Stimulated activated CD4-positive, alpha-beta T cell treated with anti-CD3 and anti-CD28 coated beads, Interleukin-15, amount 100 ng/mL, for 1 hour (primary cell): ENCODE measurements at places on chromosomes 1 and 21.

- no peak for DNase-seq
Measured at GRCh38 chr1:160359559-160360226, 7.2 kb upstream of the NHLH1 start.

DNA sequence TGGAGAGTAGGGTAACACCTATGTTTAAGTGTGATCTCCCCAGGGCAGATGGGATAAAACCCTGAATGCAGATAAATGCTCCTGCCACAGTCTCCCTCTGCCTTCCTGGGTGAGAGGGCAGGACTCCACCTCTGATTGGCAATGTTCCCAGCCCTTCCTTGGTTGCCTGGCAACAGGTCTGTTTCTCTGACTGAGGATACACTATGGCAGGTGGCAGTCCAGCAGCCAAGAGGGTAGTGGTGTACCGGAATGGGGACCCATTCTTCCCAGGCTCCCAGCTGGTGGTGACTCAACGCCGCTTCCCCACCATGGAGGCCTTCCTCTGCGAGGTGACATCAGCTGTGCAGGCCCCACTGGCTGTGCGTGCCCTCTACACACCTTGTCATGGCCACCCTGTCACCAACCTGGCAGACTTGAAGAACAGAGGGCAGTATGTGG lies at the start of gene DCDC2B:
Gene DCDC2B (plus strand): TSS at position 199 of the 438 bp plus-strand sequence. CDS start 5 bp downstream, at position 204.
- no peak for DNase-seq

GRCh38 chr1:196063294-196063693 lies 544.9 kb downstream of the KCNT2 start:
- DNase-seq = no peak

GRCh38 chr1:100861379-100861778 lies 33.3 kb downstream of the EXTL2 start:
- no peak for DNase-seq

- DNase-seq = no peak
Measured at GRCh38 chr1:243582326-243582725, 267.7 kb downstream of the AKT3 start.

- DNase-seq = no peak
Measured at GRCh38 chr1:232534552-232535517, 95.1 kb downstream of the SIPA1L2 start.

DNA sequence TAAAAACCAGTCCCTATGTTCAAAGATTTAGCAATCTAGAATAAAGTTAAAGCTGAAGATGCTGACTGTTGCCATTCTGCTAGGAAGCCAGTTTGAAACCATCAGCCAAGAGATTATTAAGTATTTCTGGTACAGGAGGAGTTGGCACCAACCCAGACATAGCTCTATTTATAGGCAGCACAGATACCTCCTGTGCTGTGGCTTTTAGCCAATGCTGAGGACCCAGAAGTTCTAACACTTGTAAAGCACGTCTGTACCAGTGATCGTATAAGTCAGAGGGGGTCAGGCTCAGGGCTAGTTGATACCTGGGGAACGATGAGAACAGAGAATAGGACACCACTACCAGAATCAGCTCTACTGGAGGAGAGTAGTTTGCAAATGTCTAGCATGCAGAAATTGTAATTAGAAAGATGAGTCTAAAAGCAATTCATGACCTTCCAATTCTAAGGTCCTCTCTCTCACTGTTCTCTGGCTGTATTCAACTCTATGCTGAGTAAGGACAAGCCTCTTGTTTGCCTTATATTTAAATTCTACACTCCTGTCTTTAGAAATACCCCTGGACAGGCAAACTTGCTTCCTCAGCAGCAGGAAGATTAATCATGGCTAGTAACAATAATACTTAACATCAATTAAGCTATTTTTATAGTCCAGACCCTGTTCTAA lies 96.8 kb upstream of the PALMD start:
- no peak for DNase-seq

DNA sequence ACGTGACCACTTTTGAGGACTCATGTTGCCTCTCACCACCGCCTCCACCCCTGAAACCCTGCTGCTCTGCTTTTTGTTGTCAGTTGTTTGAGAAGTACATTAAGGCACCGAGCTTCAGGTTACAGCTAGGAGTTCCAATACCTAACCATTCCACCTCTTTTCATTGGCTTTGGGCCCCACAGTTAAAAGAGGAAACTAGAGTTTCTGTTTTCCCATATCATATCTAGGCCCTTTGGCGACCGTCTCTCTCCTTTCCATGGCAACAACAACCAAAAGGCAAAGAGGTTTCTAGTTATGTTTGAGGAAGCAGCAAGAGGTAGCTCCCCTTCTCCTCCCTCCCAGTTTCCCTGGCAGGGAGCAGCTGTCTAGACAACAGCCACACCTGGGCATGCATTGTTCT lies 5.9 kb downstream of the ANKRD35 start:
- no peak for DNase-seq

GRCh38 chr1:24386241-24386640 lies 27.3 kb downstream of the STPG1 start:
- DNase-seq = no peak

- no peak for DNase-seq
Measured at GRCh38 chr1:108119500-108119899, 80.6 kb downstream of the SLC25A24 start.

GRCh38 chr1:29221296-29221695 lies 9.4 kb downstream of the MECR start:
- no peak for DNase-seq
